ENCODE measurements at places on chromosomes 3 and 15.

DNA sequence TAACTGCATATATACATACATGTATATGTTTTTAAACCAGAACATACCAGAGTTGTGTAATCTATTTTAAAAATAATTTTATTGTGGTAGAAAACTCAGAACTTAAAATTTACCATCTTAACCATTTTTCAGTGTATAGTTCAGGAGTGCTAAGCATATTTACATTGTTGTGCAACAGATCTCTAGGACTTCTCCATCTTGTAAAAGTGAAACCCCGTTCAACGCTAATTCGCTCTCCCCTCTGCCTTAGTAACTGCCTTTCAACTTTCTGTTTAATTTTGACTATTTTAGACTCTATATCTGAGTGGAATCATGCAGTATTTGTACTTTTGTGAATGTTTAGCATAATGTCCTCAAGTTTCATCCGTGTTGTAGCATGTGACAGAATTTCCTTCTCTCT lies 51.8 kb upstream of the SSR3 start:
- no peak for DNase-seq

DNA sequence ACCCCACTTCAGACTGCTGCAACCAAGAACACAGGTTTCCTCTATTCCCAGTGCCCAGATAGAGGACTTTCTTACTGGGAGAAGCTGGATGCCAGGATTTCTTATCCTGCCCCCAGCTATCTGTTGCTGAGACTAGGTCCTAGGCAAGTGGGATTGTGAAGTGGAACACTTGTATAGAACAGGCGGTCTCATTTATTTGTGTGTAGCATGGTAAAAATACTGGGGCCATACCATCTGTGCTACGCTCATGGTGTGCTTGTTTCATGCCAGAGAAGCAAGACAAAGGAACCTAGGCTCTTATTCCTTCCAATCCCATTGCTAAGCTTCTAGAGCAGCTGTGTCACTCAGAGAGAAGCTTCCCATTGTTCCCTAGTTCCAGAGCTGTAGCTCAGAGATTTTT lies 191.5 kb upstream of the EPHA6 start:
- no peak for DNase-seq

DNA sequence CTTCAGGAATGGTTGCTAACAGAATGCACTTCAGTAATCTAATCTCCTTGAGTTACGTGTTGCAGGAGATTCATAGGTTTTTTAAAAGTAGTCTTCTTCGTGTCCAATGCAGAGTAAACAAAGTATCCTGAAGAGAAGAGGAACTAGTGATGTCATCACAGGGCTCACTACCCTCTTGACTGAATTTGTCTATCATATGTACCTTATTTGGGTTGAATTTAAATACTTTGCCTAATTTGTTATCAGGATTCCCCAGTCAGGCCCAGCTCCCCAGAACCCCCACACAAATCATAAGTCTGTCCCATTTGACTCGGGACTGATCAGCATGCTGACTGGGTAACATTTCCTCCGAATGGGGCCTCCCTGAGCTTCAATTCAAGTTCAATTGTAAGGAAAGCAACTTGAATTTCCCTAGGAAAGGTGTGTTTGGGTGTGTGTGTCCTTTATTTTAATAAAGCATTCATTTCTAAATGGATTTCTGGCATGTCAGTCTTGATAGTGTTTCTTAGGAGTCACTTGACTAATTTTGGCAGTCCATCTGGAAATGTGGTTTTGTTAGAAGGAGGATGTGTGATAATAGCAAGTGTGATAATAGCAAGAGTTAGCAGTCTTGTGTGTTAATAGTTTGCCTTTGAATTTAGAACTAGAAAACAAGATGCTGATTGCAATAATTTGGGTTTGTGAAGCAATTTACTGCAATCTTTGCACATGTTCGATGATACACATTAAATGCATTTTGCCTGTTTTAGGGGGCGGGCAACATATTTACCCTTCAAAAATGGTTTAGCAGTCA lies 21.9 kb downstream of the OXNAD1 start:
- DNase-seq: no peak

DNA sequence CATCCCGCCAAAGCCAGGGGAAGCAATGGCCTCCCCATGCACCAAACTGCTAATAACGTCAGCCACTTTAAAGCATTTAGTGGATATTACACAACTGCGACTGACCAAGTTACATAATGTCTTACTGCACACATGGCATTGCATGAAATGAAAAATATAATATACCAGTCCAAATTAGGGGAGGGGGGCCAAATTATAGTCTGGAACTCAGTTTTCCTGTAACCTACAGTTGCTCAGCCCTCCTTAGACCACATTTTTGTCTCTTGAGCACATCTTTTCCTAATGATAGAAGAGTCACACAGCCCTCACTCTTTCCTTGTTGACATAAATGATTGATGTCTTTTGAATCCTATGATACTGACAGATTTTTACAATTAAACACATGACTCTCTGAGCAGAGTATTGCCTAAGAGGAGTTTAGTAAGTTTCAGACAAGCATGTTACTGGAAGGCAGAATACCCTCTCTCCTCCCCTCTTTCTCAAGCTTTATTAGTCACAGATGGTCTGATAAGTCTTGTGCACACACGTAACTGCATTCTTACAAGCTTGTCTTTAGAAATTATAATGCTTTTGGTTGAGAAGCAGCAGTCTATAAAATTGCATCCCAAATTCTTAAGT lies 1.1 kb upstream of the PLD1 start:
- no peak for DNase-seq

GRCh38 chr15:98213346-98213979 lies 253.0 kb downstream of the ARRDC4 start:
- no peak for DNase-seq

DNA sequence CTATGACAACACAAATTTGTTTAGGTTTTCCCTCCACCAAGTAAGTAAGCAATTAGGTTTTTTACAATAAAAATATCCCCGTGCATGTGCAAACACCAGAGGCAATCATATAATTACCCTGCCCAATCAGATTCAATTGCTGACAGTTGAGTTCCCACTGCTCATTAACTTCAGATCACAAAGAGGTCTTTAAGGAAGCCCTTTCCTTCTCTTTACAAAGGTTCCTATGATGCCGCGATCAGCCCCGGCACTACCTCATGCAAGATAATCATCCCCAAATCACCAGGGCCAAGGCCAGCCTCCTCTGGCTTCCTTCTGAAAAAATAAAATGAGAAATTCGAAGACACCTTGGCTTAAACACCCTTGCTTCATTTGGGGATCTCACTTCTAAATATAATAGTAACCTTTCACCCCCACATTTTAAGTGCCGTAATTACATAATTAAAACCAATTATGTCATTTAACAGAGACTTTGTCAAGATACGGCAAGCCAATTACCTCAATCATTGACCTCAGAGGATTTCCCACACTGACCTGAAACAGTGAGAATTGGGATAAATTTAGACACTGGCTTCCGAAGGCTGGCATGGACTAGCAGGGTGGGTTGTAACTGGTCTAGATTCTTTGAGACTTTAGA lies 121.3 kb upstream of the WNT5A start:
- DNase-seq: no peak

- DNase-seq: no peak
Observed at GRCh38 chr15:47674586-47675232, 42.6 kb upstream of the SEMA6D start.

DNA sequence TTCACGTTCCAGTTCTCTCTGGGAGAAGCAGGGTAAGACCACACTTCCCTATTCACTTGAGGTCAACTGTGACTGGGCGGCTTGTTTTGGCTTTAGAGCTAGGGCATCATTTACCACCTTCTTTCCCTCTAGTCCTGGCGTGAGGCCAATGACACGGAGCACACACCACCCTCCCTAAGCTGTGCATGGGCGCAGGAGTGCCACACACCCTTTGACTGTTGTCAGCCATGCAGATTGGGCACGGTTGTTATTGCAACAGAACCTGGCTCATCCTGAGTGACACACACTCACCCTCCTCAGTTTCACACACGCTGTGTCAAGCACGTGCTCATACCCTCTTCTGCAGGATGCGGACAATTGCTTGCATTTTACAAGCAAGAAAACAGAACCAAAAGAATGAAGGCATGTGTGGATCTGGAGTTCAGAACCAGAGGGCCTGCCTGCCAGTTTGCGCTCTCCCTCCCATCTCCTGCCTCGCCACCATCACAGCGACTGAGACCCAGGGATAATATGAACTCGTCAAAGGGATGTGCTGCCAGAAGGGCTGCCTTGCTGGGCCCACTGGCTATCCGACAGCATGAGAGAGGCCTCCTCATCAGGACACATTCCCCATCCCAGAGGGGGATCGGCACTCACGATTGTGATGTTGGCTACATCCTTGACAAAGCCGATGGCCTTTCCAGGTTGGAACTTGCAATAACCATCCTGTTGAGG lies 17.6 kb downstream of the CTSH start:
- no peak for DNase-seq

DNA sequence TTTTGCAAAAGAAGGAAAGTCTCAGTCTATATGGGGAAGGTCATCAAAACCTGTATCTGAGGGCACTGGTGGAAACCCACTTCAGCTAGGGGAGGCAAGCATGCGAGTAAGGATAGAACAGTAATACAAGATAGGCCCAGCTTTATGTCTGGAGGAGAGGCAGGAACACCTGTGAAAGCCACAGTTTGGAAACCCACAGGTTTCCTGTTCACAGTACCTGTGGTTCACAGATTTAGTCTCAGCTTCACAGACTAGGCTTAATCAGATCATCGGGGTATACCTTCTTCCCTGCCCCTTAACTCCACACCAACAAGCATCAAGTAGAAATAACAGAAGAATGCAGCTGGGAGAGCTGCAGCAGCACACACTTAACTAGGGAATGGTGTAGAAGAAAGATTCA lies 36.2 kb downstream of the C2CD4B start:
- DNase-seq: no peak

DNA sequence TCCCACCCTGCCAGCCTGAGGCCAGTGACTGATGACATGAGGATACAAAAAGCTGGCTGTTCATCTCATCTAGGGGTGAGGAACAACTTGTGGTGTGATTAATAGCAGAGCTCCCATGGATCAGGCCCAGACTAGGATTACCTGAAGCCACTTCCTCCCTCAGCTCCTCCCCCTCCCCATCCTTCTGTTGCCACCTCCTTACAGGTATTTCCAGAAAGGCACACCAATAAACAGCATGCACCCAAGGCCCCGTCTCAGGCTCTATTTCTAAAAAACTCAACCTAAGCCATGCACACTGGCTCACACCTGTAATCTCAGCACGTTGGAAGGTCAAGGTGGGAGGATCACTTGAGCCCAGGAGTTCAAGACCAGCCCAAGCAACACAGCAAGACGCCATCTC lies 54.1 kb downstream of the SRGAP3 start:
- no peak for DNase-seq

- no peak for DNase-seq
Observed at GRCh38 chr3:128343287-128344051, 123.2 kb downstream of the DNAJB8 start.

All from stimulated activated CD4-positive, alpha-beta T cell treated with anti-CD3 and anti-CD28 coated beads, Interleukin-4, amount 100 ng/mL, for 1 hour (primary cell).